Pancreas (tissue), 10 donors: ENCODE measurements at places on chromosomes 2 and 18. TPM values are rescaled to one million over a fixed set of nuclear protein-coding genes. Genes with fewer than 3 reads are reported as not detected.

- H3K4me1 ChIP-seq = no peaks in the 10 kb centered on the region
- H3K27me3 ChIP-seq = no peaks in the 10 kb centered on the region
- H3K4me3 ChIP-seq = no peak overlapping the region
Observed at GRCh38 chr2:11703700-11704099, 33.7 kb upstream of the NTSR2 start.

The CAVIN2 gene
- total RNA-seq = 4.5 TPM

DNA sequence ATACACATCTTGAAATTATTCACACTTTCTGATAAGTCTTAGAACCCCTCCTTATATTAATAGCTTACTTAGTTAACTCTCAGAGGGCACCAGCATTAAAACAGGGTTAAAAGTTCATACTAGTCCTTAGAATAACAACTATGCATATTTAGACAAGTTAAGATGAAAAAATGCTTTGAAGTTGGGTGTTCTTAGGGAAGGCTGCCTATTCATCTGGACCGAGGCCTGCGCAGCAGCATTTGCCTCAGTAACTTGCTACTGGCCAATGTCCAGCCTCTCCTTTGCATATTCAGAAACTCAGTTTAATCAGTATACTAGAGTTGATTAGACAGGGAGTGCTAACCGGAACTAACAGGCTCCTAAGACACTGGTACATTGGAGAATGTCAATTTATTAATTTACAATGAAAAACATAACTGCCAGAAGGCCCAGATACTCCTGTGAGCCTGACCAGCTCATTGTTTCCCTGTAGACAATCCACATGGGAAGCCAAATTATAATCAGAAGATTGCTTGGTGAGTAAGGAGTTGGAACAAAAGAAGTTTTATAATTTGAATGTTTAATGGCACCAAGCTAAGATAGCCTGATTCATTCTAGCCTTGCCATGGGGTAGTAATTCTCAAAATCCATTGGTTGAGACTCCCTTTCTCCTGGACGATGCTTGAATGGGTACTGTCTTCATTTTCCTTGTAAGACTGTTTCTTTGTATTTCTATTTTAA is 48.9 kb downstream of the DYNC1I2 start:
- H3K4me1 ChIP-seq = no peaks in the 10 kb centered on the region
- H3K27me3 ChIP-seq = no peaks in the 10 kb centered on the region
- H3K27ac ChIP-seq = no peak overlapping the region
- no peak for DNase-seq
- no peak overlapping the region for H3K4me3 ChIP-seq

The TWIST2 gene
- total RNA-seq = 0.72 TPM

DNA sequence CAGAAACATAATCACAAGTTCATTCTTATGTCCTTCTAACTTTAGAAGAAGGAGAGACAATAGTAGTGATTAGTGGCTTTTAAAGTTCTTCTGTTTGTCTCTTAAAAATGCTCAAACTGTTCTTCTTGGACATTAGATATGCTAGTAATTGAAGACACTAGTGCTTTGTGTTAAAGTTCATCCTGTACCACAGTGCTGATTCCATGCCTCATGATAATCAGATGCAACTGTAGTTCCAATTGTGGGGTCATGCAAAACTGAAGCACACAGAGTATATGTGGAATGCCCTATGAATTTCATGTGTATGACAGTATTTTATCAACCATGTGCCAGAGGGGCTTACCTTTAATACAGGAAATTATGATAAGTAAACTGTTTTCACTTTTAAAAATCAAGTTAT is 11.4 kb upstream of the KCNJ13 start:
- H3K27ac ChIP-seq = no peak overlapping the region
- H3K4me3 ChIP-seq = no peak overlapping the region
- H3K27me3 ChIP-seq = no peaks in the 10 kb centered on the region

DNA sequence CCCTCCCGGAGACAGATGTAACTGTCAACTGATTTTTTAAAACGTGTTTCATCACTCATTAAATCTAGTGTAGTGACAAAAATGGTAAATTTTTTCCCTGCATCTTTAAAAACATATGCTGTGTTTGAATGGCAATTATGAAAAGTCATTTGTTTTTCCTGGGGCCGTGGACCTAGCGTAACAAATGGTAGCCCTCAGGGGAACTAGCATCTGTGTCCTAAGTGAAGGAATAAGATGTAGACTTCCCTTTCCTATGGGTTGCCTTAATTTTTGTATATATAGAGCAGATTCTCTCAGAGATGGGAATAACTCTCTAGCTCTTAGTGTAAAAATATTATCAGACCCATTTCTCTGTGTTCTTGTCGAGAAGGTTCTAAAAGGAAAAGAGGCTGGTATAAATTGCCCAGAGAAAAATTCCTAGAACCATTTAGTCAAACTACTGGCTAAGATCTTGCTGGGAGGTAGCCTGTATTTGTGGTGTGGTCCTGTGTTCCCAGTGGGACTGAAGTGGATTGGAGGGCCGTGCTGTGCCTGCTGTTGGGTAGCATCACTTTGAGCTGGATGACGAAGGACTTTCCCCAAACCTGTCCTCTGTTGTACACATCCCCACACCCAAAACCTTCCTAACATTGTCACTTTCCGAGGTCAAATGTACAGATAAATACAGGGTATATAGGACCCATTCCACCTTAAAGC is 85.8 kb downstream of the LIMS1 start:
- H3K36me3 ChIP-seq = no peaks in the 10 kb centered on the region
- H3K27me3 ChIP-seq = no peaks in the 10 kb centered on the region
- DNase-seq = no peak
- H3K4me1 ChIP-seq = peaks cover 44% of the 10 kb centered on the region

DNA sequence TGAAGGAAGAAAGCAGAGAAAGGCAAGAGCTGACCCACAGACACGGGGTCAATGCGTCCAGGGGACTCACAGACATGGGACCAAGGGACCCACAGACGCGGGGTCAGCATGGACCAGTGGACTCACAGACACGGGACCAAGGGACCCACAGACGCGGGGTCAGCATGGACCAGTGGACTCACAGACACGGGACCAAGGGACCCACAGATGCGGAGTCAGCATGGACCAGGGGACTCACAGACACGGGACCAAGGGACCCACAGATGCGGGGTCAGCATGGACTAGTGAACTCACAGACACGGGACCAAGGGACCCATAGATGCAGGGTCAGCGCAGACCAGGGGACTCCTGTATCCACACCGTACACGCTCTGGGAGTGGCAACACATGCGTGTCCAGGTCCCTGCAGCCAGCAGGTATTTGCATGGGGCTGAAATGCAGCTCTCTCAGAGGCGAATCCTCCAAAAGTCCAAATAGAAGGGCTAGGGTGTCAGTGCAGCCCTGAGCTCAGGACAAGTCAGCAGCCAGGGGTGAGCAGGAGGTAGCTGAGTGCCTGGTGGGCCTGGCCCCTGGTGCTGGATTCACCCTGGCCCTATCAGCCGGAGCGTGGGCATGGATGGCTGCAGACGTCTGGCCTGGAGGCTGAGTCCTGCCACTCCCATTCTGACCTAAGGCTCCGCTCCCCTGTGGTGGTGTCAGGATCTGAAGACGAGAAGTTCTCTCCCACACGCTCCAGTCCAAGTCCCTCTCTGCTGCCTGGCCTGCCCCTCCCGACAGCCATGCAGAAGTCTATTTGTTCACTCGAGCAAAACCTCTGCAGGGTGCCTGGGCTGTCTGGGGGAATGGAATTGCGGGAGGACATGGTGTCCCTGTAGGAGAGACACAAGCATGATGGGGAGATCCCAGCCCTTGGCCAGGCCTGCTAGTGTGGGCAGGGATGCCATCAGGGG is 28.5 kb downstream of the TMEM18 start:
- no peak for DNase-seq
- H3K36me3 ChIP-seq = no peaks in the 10 kb centered on the region
- no peak overlapping the region for H3K4me3 ChIP-seq

The IL36B gene
- total RNA-seq = not detected

DNA sequence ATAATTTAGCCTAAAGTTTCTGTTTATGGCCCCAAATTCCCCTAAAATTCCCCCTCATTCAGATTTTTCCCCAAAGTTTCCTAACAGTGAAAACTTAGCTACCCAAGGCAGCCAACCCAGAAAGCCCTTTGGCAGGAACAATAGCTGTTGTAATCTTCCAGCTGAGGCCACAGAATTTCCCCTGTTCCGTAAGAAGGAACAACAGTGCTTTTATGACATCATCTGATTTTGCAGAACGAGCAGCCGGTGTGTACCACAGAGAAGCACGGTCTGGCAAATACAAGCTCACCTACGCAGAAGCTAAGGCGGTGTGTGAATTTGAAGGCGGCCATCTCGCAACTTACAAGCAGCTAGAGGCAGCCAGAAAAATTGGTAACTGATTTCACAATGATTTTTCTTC is 6.3 kb downstream of the TNFAIP6 start:
- no peak for DNase-seq
- no peaks in the 10 kb centered on the region for H3K27me3 ChIP-seq
- H3K4me1 ChIP-seq = no peaks in the 10 kb centered on the region
- H3K4me3 ChIP-seq = no peak overlapping the region

The IL18R1 gene
- 1.2 TPM for total RNA-seq

DNA sequence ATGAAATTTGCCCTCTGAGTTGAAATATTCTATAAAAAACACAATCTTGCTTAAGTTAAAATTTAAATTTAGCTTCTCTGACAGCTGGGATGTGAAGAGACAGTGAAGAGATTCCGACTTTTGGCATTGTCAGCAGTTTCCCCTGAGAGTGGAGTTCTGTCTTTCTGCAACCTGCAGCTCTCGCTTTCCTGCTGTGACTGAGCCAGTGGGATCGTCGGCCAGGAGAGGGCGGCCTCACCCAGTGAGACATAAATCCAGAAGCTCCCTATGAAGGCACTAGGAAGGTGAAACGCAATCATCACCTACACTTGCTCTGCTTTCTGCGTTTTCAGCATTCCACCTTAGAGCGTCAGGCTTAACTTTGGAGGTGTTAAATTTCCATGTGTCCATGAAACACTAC is 75.4 kb upstream of the HNMT start:
- H3K27me3 ChIP-seq = no peaks in the 10 kb centered on the region
- H3K4me1 ChIP-seq = no peaks in the 10 kb centered on the region
- H3K36me3 ChIP-seq = no peaks in the 10 kb centered on the region
- H3K27ac ChIP-seq = no peak overlapping the region

GRCh38 chr2:119790466-119790865 is 30.7 kb downstream of the PTPN4 start:
- DNase-seq = no peak
- no peaks in the 10 kb centered on the region for H3K27me3 ChIP-seq
- H3K36me3 ChIP-seq = no peaks in the 10 kb centered on the region
- H3K27ac ChIP-seq = no peak overlapping the region

The RGPD4 gene
- 0.05 TPM for total RNA-seq

The UGT1A4 gene
- total RNA-seq = not detected

GRCh38 chr18:39296293-39296888 is 1730.8 kb upstream of the CELF4 start:
- no peaks in the 10 kb centered on the region for H3K36me3 ChIP-seq
- H3K4me1 ChIP-seq = no peaks in the 10 kb centered on the region
- no peaks in the 10 kb centered on the region for H3K27me3 ChIP-seq
- no peak overlapping the region for H3K4me3 ChIP-seq

The GPR45 gene
- not detected for total RNA-seq

DNA sequence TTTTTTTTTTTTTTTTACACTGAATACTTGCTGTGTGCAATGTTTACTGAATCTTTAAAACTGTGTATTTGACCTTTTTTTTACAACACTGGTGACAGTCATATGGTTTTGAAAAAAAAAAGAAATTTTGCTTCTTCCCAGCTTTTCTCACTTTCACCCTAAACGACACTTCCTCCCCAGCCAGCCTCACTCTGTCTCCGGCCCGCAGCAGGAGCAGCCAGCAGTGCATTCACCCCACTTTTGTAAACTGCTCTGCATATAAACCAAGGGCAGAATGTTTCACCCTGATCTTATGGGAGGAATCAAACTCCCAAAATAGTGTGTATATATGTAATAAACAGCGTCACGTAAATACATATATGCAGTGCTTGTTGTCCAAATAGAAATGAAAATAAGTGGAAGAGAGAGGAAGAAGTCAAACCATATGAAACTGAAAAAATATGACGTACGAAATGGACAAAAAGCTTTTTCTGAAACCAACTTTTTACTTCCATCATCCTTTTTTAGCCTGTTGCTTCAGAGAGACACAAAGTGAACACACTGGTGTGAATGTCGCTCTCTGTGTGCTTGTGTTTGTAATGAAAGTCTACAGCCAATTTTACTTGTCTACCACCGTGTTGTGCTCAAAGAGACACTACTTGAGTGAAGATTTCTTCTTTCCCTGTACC is 54.2 kb downstream of the ZCCHC2 start:
- no peak overlapping the region for H3K27ac ChIP-seq
- H3K4me1 ChIP-seq = no peaks in the 10 kb centered on the region
- H3K27me3 ChIP-seq = no peaks in the 10 kb centered on the region
- DNase-seq = no peak
- H3K36me3 ChIP-seq = no peaks in the 10 kb centered on the region

DNA sequence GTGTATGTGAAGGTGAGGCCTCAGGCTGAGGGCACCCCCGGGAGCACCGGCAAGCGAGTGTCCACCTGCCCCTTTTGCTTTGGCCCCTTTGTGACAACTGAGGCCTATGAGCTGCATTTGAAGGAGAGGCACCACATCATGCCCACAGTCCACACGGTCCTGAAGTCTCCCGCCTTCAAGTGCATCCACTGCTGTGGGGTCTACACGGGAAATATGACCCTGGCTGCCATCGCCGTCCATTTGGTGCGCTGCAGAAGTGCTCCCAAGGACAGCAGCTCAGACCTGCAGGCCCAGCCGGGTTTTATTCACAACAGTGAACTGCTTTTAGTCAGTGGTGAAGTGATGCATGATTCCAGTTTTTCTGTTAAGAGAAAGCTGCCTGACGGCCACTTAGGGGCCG is 28.9 kb downstream of the ADNP2 start:
- no peak overlapping the region for H3K27ac ChIP-seq
- H3K4me3 ChIP-seq = no peak overlapping the region
- no peaks in the 10 kb centered on the region for H3K27me3 ChIP-seq
- H3K4me1 ChIP-seq = peaks cover 2% of the 10 kb centered on the region
- DNase-seq = no peak
